Metanephros (tissue), 2 donors: ENCODE measurements at places on chromosomes 7 and 10. TPM values are rescaled to one million over a fixed set of nuclear protein-coding genes. Genes with fewer than 3 reads are reported as not detected.

The NOS3 gene
- total RNA-seq = 22.5 TPM

The SPDYE8 gene
- not detected for total RNA-seq

The SCIN gene
- 110 TPM for total RNA-seq

The MYOF gene
- total RNA-seq = 48.1 TPM

The SUGCT gene
- total RNA-seq = 15.5 TPM

The ASB10 gene
- total RNA-seq = 3.4 TPM

The CRYGN gene
- 1.2 TPM for total RNA-seq
